Right atrium auricular region (tissue), 2 donors: ENCODE measurements at places on chromosomes 2 and 18. TPM values are rescaled to one million over a fixed set of nuclear protein-coding genes. Genes with fewer than 3 reads are reported as not detected.

DNA sequence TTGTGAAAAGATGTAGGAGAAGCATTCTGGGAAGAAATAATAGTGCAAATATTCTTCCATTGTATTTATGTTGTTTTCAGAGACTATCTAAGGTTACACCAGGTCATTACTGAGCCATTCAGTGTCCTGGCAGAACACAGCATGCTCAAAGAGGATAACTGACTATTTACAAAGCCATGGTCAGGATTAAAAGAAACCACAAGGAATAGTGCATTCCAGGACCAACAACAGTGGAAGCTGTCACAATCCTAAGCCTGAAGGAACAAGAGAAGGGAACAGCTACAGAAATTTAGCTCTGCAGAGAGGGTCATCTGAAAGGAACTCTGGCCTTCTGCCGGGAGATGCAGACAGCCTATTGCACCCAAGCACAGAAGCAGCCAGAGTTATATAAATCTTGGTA, 116.7 kb downstream of the DSC3 start:
- H3K4me1 ChIP-seq, result no peaks in the 10 kb centered on the region
- no peaks in the 10 kb centered on the region for H3K27me3 ChIP-seq
- DNase-seq, result no peak

GRCh38 chr18:65017372-65017760, 733.4 kb upstream of the CDH7 start:
- H3K4me1 ChIP-seq, result no peaks in the 10 kb centered on the region
- H3K27ac ChIP-seq, result no peak overlapping the region
- no peaks in the 10 kb centered on the region for H3K27me3 ChIP-seq
- no peaks in the 10 kb centered on the region for H3K36me3 ChIP-seq

- H3K27me3 ChIP-seq, result peaks cover 99% of the 10 kb centered on the region
- H3K36me3 ChIP-seq, result no peaks in the 10 kb centered on the region
- no peak overlapping the region for H3K27ac ChIP-seq
- H3K4me3 ChIP-seq, result no peak overlapping the region
These were observed 8.9 kb upstream of the SATB2 start for GRCh38 chr2:199466692-199467065.

DNA sequence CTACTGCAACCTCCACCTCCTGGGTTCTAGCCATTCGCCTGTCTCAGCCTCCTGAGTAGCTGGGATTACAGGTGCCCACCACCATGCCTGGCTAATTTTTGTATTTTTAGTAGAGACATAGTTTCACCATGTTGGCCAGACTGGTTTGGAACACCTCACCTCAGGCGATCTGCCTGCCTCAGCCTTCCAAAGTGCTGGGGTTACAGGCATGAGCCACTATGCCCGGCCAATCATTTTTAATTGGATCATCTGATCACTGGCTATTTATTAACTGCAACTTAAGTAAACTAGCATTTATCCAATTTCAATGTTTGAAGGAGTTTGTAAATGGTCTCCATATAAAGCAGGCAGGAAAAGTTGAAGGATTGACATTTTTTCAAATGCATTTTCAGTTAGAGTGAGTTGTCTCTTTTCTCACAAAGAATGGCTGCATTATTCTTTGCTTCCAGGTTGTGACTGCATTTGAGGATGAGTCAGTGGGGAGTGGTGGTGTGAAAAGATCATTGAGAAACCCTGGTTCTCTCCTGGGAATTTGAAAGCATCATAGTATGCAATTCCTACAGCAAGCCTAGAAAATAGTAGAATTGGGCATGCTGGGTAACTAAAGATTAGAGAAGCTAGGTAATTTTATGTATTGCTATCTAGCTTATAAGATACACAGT, 431.1 kb upstream of the ZEB2 start:
- DNase-seq, result no peak
- no peaks in the 10 kb centered on the region for H3K4me1 ChIP-seq
- no peak overlapping the region for H3K27ac ChIP-seq
- no peak overlapping the region for H3K4me3 ChIP-seq
- no peaks in the 10 kb centered on the region for H3K27me3 ChIP-seq

DNA sequence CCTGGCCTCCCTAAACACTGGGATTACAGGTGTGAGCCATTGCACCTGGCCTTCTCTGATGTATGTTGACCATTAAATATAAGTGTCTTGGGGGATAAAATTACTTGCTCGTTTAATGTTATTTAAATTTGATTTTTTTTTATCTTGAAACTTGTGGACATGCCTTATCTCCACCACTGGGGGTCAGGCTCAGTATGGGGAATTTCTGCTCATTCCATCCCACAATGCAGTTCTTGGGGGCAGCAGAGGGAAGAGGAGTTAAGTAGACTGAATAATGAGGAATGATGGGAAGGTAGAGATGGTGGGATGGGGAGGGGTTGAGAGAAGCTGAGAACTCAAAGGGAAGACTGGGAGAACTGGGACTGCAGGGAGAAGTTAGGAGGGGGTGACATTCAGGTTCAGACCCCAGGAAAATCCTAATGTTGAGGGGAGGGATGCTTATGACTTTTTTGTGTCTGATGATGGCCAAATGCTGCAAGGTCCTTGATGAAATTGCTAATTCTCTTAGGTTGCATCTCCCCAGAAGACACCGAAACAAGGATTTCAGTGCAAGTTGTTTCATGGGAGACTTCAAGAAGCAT, 174.2 kb downstream of the MIB1 start:
- no peaks in the 10 kb centered on the region for H3K36me3 ChIP-seq
- H3K4me3 ChIP-seq, result no peak overlapping the region
- no peaks in the 10 kb centered on the region for H3K27me3 ChIP-seq
- no peaks in the 10 kb centered on the region for H3K4me1 ChIP-seq
- no peak overlapping the region for H3K27ac ChIP-seq

DNA sequence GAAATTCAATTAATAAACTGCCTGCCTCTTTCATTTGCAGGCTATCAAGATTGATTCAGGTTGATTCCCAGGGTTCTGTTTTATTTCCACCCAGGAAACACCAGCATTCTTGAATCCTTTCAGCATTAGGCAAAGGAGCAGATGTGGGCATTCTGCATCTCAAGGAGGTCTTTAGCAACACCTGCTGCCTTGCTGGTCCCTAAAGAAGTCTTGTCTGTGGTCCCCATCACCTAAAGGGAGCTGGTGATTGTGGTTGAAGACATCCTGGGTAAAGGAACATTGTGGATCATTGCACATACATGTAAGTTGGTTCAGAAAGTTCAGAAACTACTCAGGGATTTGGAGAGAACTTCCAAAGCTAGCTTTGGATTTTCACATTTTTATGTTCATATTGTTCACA, 78.3 kb downstream of the EVA1A start:
- no peaks in the 10 kb centered on the region for H3K4me1 ChIP-seq
- H3K36me3 ChIP-seq, result no peaks in the 10 kb centered on the region
- no peak overlapping the region for H3K4me3 ChIP-seq
- DNase-seq, result no peak
- H3K27ac ChIP-seq, result no peak overlapping the region
- H3K27me3 ChIP-seq, result no peaks in the 10 kb centered on the region

DNA sequence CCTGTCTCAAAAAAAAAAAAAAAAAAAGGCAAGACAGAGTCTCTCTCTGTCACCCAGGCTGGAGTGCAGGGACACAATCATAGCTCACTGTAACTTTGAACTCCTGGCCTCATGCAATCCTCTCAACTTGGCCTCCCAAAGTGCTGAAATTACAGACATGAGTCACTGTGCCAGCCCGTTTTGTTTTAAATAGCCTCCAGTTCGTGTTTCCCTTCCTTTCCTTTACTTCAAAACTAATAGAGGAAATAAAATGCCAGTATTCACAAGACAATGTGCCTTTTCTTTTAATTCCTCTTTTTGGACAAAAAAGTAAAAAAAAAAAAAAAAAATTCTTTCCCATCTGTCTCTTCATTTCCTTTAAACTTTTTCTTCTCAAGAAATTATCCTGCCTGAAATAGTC, 54.5 kb upstream of the ACMSD start:
- no peaks in the 10 kb centered on the region for H3K4me1 ChIP-seq
- no peaks in the 10 kb centered on the region for H3K36me3 ChIP-seq
- no peak for DNase-seq
- no peaks in the 10 kb centered on the region for H3K27me3 ChIP-seq
- H3K27ac ChIP-seq, result no peak overlapping the region

- H3K36me3 ChIP-seq, result no peaks in the 10 kb centered on the region
- DNase-seq, result no peak
- H3K27me3 ChIP-seq, result no peaks in the 10 kb centered on the region
These were observed 266.7 kb upstream of the HDAC4 start for GRCh38 chr2:239667431-239667985.

- H3K27me3 ChIP-seq, result no peaks in the 10 kb centered on the region
- H3K4me3 ChIP-seq, result no peak overlapping the region
- no peaks in the 10 kb centered on the region for H3K36me3 ChIP-seq
- peaks cover 28% of the 10 kb centered on the region for H3K4me1 ChIP-seq
- no peak for DNase-seq
These were observed 28.5 kb upstream of the MCFD2 start for GRCh38 chr2:46943881-46944798.

DNA sequence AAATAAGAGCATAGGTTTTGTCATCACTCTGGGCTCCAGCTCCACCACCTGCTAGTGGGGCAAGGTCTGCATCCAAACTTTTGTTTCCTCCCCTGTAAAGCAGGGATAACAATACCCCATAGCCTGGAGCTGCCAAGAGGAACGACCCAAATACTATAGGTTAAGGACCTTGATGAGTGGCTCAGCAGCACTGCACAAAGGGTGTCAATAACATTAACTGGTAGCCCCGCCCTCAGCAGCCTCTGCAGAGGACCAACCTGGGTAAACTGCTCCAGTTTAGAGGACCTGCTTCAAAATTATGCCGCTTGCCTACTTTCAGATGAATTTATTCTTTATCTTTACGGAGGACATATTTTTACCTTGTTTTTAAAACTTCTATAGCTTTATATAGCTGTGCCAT, 65.8 kb upstream of the RIOK3 start:
- no peaks in the 10 kb centered on the region for H3K27me3 ChIP-seq
- no peak for DNase-seq

DNA sequence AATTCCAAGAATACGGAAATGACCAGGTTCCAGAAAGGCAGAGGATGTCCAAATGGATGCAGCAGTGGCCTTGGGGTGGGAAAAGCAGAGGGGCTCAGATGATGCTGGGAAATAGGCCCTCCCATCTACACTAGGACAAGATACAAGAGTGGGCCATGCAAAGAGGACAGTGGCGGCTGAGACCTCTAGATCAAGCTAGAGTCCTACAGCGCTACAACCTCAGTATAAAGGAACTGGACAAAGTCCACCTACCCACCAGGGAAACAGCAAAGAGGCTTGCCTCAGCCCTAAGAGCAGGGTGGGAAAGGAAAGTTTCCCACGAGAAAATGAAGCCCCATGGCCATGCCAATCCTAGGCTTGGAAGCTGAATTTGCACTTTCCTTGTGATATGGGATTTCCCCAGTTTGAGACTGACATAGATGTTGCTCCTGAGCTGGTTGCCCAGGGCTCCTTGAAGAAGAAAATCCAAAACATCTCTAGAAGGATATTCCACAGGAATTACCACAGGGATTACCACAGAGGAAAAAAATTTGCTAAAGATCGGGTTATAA, 282.2 kb downstream of the MREG start:
- H3K4me1 ChIP-seq, result no peaks in the 10 kb centered on the region
- no peak for DNase-seq
- H3K36me3 ChIP-seq, result no peaks in the 10 kb centered on the region
- no peaks in the 10 kb centered on the region for H3K27me3 ChIP-seq
- H3K27ac ChIP-seq, result no peak overlapping the region

DNA sequence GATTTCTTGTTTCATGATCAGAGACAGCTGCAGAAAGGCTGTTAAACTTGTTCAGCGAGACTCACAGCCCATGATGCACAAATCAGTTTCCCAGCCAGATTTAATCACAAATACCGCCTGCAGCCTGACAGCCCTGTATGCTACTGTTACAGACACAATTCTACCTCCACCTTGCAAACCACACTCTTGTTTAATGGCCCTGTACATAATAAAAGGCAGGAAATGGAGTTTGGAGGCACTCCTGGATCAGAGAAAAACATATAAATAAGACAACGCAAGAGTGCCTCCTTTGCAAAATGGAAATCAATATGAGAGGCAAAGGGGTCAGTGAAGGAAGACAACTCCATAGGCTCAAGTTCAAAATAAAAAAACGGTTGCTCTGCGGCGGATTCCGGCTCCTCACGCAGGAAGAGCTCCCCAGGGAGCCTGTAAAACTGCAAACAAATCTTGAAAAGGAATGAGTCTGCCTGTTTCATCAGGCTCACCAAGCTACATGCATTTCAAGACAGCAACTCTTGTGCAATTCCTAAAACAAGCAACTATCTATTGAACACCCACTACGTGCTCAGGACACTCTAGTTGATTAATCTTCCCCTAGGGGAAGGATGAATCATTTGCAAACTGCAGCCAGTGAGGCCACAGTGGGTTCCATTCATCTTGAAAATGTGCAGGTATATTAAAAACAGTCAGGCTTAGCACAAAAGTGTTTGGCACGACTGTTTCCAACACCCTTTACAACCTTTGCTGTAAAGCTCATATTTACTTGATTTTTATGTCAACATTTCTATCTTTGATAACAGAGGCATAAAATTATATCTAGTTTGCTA, 37.5 kb downstream of the TBC1D8 start:
- H3K4me3 ChIP-seq, result no peak overlapping the region
- no peaks in the 10 kb centered on the region for H3K36me3 ChIP-seq
- H3K4me1 ChIP-seq, result no peaks in the 10 kb centered on the region

DNA sequence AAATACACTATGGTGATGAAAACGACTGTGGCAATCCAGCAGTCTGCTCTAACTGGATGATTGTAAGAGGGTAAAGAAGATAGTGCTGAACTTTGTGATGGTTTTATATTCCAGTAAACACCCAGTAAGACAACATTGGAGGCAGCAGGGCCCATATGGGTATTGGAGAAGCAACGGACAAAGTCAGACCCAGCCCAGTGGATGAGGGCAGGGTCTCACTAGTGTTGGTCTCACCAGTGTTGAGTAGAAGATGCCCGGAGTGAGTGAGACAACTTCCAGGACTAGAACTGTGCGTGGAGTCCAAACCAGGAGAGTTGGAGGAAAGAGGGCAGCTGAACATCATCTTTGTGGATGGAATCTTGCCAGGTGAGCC, 71.9 kb upstream of the CELF4 start:
- H3K4me1 ChIP-seq, result no peaks in the 10 kb centered on the region
- DNase-seq, result no peak
- no peak overlapping the region for H3K27ac ChIP-seq
- no peaks in the 10 kb centered on the region for H3K27me3 ChIP-seq
- no peak overlapping the region for H3K4me3 ChIP-seq

GRCh38 chr2:190283783-190284182, 35.8 kb downstream of the HIBCH start:
- no peaks in the 10 kb centered on the region for H3K27me3 ChIP-seq
- no peaks in the 10 kb centered on the region for H3K4me1 ChIP-seq
- no peak overlapping the region for H3K27ac ChIP-seq
- no peak for DNase-seq
- peaks cover 10% of the 10 kb centered on the region for H3K36me3 ChIP-seq

GRCh38 chr2:43890855-43891254, 52.1 kb downstream of the ABCG8 start:
- no peak for DNase-seq
- peaks cover 77% of the 10 kb centered on the region for H3K36me3 ChIP-seq
- no peak overlapping the region for H3K27ac ChIP-seq
- H3K27me3 ChIP-seq, result no peaks in the 10 kb centered on the region

- H3K4me3 ChIP-seq, result no peak overlapping the region
- no peak overlapping the region for H3K27ac ChIP-seq
- H3K27me3 ChIP-seq, result no peaks in the 10 kb centered on the region
- DNase-seq, result no peak
- H3K4me1 ChIP-seq, result no peaks in the 10 kb centered on the region
These were observed 436.9 kb downstream of the METTL4 start for GRCh38 chr18:2134364-2134763.

GTF2A1L gene
- 0.96 TPM for total RNA-seq

GPR35 gene
- 0.86 TPM for total RNA-seq

C2orf80 gene
- not detected for total RNA-seq

TMEM37 gene
- 3.3 TPM for total RNA-seq

CMPK2 gene
- total RNA-seq, result 4.4 TPM

PDE1A gene
- 10.7 TPM for total RNA-seq

IER3IP1 gene
- 9.7 TPM for total RNA-seq

STARD6 gene
- not detected for total RNA-seq

EGR4 gene
- 0.16 TPM for total RNA-seq

SPC25 gene
- not detected for total RNA-seq
